ENCODE measurements at places on chromosomes 3 and 15. TPM values are rescaled to one million over a fixed set of nuclear protein-coding genes. Genes with fewer than 3 reads are reported as not detected.

Gene MESP2
- total RNA-seq = not detected

- no peaks in the 10 kb centered on the region for H3K36me3 ChIP-seq
- no peaks in the 10 kb centered on the region for H3K4me1 ChIP-seq
- H3K4me3 ChIP-seq = no peak overlapping the region
- peaks cover 32% of the 10 kb centered on the region for H3K27me3 ChIP-seq
- no peak overlapping the region for H3K27ac ChIP-seq
Observed at GRCh38 chr3:10394491-10395025, 73.6 kb upstream of the SEC13 start.

DNA sequence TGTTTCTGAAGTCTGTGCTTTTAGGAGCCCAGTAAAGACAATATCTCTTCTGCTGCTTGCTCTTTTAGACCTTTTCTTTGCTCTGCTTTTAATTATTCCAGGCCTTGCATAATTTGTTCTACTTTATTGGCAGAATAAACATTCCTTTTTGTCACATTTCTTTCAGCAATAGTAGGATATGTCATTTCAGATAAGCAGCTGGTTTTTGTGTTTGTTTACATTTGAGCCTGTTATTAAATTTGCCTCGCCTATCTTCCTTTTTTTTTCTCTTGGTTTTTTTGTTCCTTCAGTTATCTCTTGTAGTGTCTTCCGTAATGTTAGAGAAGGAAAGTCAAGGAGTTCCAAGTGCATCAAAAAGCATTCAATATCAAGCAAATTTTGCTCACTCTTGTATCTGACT is 16.4 kb downstream of the ZNF654 start:
- H3K4me1 ChIP-seq = peaks cover 8% of the 10 kb centered on the region
- no peaks in the 10 kb centered on the region for H3K27me3 ChIP-seq
- no peak overlapping the region for H3K4me3 ChIP-seq
- DNase-seq = no peak
- H3K36me3 ChIP-seq = peaks cover 11% of the 10 kb centered on the region

Gene CLDN18
- not detected for total RNA-seq

DNA sequence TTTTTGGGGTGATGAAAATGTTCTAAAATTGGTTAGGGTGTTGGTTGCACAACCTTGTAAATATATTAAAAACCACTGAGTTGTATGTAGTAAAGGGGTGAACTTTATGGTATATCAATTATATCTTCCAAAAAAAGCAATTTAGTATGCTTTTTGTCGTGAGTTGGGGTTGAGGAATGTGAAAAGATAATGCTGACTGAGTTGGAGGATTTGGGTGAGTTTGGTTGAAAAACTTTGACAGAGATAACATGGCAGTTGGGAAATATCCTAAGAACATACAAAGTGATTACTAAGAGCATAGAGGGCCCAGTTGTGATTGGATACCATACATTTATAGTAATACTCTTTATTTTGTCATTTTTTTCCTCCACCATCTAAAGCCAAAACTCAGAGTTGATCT is 33.6 kb downstream of the HMG20A start:
- H3K27me3 ChIP-seq = no peaks in the 10 kb centered on the region
- H3K4me1 ChIP-seq = peaks cover 32% of the 10 kb centered on the region
- DNase-seq = no peak
- no peak overlapping the region for H3K4me3 ChIP-seq
- no peak overlapping the region for H3K27ac ChIP-seq

Gene SCG5
- total RNA-seq = 55.4 TPM

Gene SNX22
- 0.78 TPM for total RNA-seq

DNA sequence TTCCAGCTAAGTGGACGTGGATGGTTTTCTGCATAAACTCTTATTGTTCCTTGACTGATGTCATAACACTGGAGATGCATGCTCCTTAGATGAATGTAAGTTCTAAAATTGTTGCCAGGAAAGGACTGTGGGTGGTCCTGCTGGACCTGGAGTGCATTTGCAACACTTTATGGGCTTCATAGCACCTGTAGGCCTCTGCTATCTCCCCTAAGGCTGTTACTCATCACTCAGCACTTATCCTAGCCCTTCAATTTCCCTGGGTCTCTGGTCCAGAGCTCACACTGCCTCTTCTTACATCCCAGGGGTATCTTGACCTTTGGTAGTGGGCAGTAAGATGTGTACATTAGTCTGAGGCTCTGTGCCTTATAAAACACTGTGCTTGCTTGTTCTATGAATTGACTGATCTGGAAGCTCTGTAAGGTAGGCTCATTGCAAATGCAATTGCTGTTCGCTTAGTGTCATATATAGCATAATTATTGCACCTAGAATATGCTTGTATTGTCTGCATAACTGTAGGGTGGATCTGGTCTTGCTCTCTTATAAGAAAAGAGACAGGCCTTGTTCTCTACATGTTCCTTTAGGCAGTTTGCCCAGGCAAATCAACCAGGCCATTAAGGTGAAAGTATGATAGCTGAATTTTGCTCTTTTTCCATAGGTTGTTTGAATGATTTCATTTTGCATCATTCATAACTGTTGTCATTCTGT is 35.8 kb downstream of the SLCO3A1 start:
- DNase-seq = no peak
- H3K4me3 ChIP-seq = no peak overlapping the region
- no peaks in the 10 kb centered on the region for H3K4me1 ChIP-seq
- no peaks in the 10 kb centered on the region for H3K36me3 ChIP-seq
- H3K27ac ChIP-seq = no peak overlapping the region
- peaks cover 11% of the 10 kb centered on the region for H3K27me3 ChIP-seq

Gene RTP1
- not detected for total RNA-seq

GRCh38 chr15:93894438-93895036 is 336.8 kb upstream of the MCTP2 start:
- H3K4me1 ChIP-seq = no peaks in the 10 kb centered on the region
- H3K4me3 ChIP-seq = no peak overlapping the region
- no peak for DNase-seq
- no peak overlapping the region for H3K27ac ChIP-seq
- no peaks in the 10 kb centered on the region for H3K36me3 ChIP-seq

Gene BTD
- 12.3 TPM for total RNA-seq

DNA sequence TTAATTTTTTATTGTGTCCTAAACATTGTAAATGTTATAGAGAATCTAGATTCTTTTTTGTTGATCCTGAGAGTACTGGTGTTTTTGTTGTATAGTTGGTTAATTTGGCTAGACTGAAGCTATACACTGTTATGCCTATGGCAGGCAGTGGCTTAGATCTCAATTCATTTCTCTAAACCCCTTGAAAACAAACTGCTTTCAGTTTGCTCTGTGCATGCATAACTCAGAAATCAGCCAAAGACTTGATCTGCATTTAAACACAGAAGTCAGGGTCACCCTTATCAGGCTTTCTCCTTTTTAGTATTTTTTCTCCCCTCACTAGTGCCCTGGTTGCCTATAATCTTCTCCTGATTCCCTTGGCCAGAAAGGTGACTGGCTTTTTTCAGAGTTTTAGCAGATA is 349.5 kb upstream of the MANF start:
- H3K27me3 ChIP-seq = no peaks in the 10 kb centered on the region
- no peak overlapping the region for H3K27ac ChIP-seq
- H3K4me1 ChIP-seq = no peaks in the 10 kb centered on the region

Gene FOXB1
- total RNA-seq = not detected

- peak overlapping the region; percentile 60 for H3K27ac ChIP-seq
- DNase-seq = no peak
- H3K4me3 ChIP-seq = peak overlapping the region; percentile 100
- H3K4me1 ChIP-seq = peaks cover 24% of the 10 kb centered on the region
- H3K27me3 ChIP-seq = no peaks in the 10 kb centered on the region
- H3K36me3 ChIP-seq = peaks cover 25% of the 10 kb centered on the region
Observed at GRCh38 chr3:142445816-142446254, 2.0 kb downstream of the XRN1 start.

DNA sequence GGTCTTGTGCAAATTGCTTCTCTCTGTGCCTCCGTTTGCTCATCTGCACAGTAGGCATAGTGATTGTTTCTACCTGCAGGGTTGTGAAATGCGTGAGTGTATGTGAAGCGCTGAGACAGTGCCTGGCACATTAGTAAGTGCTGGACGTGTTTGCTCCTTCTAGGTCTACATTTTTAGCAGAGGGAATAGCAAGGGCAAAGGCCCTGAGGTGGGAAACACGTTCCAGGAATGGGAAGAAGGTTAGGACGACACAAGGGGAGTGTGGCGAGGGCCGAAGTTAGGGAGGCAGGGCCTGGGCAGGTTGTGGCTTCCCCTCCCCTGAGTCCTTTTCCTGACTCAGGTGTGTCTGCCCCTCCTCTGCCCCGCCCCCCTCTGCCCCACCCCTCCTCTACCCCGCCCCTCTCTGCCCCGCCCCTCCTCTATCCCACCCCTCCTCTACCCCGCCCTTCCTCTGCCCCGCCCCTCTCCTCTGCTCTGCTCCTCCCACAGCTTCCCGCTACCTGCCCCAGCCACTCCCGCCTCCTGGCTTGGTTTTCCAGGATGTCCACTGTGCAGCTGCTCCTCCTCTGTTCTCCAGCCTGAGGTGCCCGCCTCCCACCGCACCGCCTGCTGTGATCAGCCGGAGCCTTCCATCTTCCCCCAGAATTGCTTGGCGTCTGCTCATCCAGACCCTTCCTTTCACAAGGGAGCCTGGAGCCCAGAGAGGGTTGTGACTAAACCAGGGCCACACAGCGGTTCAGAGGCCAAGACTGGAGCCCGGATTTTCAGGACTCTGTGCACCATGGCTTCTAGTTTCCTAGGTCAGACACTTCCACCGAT is 31.1 kb upstream of the SMAD6 start:
- no peak for DNase-seq
- peak overlapping the region; percentile 85 for H3K27ac ChIP-seq
- H3K4me1 ChIP-seq = peaks cover 37% of the 10 kb centered on the region
- H3K36me3 ChIP-seq = peaks cover 3% of the 10 kb centered on the region

Data from mesothelial cell of epicardium (in vitro differentiated cells).